EL (cell line): ENCODE measurements at places on chromosomes 5 and 9.

- DNase-seq = no peak
These were observed 60.0 kb downstream of the SNX18 start for GRCh38 chr5:54577528-54577927.

GRCh38 chr9:15416880-15417279 lies 5.8 kb upstream of the SNAPC3 start:
- DNase-seq = peak; percentile 37

- peak; percentile 20 for DNase-seq
These were observed 7.8 kb upstream of the RXRA start for GRCh38 chr9:134318481-134318891.

DNA sequence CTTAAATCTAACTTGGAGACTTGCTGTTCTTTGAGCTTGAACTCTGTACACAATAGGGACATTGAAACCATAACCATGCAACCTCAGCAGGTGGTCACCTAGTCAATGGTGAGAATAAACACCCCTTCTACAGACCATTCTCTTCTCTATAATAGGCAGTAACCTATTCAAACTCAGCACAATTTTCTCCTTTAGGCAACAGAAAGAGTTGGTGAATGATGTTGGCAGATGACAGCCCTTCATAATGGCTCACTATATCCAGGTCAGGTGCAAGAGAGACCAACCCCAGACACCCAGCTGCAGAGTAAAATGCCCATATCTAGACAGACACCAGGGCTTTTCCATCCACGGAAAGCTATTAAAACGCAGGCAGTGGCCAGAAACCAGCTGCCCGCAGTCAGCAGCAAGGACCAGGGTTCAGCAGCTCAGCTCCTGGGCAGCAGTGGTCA lies 106.7 kb downstream of the SERINC5 start:
- no peak for DNase-seq

- peak; percentile 94 for DNase-seq
These were observed 75.9 kb upstream of the PRR16 start for GRCh38 chr5:120388016-120388781.

GRCh38 chr9:110099236-110100095 lies 108.5 kb downstream of the C9orf152 start:
- DNase-seq = peak; percentile 90

DNA sequence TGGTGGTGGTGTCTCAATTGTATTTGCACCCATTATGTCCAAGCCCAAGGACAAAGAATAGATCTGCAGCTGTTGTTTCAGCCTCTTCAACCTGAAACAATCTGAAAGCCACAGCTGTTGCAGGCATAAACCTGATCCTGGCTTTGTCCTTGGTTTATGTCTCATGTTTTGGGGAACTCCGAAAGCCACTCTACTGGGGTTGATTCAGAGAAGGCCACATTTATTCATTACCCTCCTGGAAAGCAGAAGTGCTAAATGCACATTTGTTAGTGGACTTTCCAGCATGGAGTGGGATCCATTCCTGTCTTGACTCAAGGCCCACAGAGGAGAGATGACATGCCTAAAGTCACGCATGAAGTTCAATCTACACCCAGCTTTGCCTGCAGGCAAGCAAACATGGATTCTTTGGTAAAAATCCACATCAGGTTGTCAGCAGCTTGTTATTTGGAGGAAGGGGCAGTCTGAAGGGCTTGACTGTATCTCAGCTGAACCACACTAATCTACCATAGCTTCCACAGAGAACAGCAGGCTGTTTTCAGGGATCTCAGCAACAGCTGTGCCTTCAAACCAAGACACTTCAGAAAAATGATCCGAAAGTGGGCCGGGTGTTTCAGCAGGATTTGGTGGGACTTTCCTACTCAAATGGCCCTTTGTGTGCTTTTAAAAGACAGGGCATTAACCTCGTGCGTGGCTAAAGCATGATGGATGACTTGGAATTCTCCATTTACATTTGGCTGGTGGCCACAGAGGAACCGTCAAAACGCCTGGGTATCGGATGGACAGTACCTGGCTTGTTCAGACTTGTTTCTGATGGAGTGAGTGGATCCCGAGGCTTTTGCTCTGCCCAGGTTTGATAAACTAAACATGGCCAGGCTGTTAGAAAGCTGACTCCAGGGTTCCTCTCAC lies 36.2 kb upstream of the ADAM19 start:
- no peak for DNase-seq

DNA sequence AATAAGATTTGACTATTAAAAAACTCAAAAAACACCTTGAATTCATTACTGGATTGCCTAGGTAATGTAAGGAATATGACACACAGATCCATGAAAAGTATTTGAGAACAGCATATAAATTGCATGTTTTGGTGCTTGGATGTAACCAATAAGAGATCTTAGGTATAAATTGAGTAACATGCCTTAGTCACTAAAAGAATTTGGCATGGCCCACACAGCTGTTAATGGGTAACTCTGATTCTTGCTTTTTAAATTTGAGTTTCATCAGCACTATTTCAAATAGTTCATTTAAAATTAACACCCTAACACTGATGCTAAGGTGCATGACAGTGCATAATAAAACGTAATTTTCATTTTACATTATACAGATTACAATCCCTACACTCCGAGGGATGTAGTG lies 779.3 kb upstream of the WWC1 start:
- no peak for DNase-seq

DNA sequence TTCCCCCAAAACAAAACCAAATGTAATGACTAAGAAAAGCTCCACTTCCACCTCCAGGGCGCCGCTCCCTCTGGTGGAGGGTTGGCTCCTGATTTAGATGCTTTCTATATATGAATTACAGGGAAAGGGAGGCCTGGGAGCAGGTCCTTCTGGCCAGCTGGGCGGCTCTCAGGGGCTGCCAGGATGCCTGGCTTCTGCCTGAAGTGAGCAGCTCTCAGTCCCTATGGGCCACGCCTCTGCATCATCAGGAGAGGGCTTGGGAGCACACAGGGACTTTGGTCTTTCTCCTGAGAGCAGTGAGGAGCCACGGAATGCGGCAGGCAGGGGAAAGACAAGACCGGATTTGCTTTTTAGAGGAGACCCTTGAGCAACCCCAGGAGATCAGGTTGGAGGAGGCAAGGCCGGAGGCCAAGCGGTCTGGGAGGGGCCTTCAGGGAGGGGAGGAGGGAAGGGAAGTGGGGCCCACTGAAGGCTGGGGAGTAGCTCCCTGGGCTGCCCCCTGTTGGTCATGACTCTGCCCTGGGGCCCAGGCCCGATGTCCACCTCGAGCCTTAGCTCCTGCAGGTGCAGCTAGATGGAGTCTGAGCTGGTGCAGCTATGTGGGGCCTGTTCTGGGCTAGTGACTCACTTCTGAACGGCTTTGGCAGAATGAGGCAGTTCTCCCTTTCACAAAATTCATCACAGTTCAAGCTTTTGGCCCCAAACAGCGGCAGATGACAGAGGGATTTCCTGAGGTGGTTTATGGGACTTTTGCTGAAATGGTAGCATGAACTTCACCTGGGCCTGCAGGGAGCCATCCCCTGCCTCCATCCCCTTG lies 11.3 kb upstream of the GRHPR start:
- DNase-seq = peak; percentile 24

GRCh38 chr5:36073595-36074216 lies 7.0 kb upstream of the UGT3A2 start:
- peak; percentile 13 for DNase-seq

- DNase-seq = no peak
These were observed 17.8 kb downstream of the HINT1 start for GRCh38 chr5:131147258-131147657.

GRCh38 chr9:80883426-80883825 lies 805.9 kb downstream of the TLE1 start:
- DNase-seq = no peak

- DNase-seq = peak; percentile 94
These were observed 132.7 kb upstream of the TNC start for GRCh38 chr9:115250621-115251032.

GRCh38 chr5:6565492-6565891 lies 67.4 kb downstream of the NSUN2 start:
- DNase-seq = no peak

DNA sequence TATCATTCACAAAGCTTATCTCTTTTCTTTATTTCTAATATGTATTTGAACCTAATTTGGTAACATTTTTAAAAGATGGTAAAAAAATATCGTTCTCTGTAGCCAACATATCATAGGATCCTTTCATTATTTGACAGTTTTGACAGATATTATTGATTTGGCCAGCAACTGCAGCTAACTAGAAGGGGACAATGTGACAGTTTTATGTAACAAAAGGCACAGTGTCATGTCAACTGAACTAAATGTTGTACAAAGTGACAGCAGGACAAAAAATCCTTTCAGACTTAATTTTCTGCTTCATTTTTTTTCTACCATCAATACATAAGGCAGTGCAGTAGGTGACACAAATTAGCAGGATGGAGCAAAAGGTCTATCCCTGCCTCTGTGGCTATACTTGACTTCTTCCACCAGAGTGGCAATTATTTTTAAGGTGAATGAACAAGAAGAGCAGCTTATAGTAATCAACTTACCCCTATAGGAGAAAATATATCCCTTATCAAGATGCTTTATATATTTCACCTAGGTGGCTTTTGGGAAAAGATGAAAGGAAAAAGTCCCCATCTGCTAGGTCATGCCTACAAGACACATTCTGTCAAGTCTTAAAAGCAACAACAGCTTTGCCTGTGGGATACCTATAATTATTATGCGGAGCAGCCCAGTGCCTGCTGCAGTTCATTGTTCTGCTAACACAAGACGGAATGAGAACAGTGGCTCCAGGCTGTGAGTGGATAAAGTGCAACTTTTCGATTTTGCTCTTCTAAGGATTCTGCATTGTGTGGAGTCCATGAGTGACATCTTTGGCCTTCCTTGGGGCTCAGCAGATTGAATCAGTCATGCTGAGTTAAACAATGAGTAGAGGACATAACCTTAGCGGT lies 694.9 kb downstream of the ISL1 start:
- no peak for DNase-seq

- no peak for DNase-seq
These were observed 27.3 kb downstream of the CPEB4 start for GRCh38 chr5:173915310-173916014.

DNA sequence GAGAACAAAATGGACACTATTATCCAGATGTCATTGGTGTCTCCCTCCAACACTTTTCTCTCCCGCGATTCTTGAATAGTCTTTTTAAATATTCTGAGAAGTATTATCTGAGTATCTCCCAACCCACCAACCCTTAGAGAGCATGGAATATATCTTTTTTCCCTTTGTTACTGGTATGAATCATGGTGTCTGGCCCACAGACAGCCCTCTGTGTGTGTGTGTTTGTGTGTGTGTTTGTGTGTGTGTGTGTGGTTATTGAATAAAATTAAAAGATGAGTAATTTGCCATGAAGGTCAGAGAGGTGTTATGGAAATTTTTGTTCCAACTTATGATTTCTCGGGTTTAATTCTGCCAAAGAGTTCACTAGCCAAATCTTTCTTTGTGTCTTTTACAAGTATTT lies 47.7 kb downstream of the CAMK4 start:
- DNase-seq = no peak

DNA sequence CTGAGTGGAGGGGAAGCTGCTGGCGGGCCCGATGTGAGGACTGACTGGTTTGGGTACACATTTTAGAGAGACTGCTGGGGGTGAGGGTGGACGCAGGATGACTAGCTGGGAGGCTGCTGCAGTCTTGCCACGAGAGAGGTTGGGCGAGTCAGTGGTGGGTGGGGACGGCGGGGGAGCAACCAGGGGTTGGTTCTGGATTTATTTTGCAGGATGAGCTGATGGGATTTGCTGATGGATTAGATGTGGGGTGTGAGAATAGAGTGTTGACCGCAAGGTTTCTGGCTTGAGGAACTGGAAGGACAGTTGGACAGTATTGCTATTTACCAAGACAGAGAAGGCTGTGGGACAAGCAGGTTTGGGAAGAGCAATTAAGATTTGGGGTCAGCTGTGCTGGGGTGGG lies 5.8 kb upstream of the NDST1 start:
- DNase-seq = no peak

DNA sequence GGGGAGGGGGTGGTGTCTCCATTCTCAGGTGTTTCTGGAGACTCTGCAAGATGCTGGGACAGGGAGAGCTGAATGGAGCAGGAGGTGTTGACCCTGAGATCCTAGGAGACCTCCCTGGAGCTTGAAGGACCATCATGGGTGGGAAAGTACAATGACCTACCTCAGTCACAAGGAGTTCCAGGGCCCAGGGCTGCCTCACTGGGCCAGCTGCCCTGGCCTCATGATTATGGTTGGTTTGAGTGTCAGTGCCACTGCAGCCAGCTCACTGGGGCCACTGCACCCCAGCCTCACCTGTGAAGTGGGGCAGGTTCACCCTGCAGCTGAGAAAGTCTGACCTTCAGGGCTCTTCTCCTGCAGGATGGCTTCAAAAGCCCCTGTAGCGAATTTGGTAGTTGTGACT lies 372.5 kb downstream of the IRX2 start:
- DNase-seq = no peak

GRCh38 chr9:71966601-71967000 lies 55.2 kb downstream of the C9orf85 start:
- no peak for DNase-seq

GRCh38 chr9:111898331-111899096 lies 1.9 kb downstream of the UGCG start:
- DNase-seq = no peak

DNA sequence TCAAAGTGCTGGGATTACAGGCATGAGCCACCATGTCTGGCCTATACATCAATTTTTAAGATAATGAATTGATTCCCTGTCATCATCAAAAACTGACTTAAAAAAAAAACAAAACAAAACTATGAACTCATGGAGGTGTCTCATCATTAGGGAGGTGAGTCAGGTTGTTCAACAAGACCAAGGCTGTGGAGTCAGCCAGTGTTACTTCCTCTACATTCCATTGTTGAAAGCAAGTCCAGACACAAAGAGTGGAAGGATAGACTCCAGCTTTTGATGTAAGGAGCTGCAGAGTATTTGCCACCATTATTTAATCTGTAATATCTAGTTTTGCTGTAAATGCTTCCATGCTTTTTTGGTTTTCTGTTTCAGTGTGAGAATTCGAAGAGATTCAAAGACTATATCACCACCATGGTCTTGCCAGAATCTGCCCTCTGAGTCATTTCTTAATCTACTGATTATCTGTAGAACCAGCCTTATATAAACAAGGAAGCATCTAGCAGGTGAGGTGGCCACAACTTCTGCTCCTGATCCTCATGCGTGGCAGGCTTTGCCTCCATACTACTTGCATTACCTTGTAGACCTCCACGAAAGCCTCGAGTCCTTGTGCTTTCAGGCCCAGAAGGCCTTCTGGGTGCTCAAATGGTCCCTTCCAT lies 156.1 kb downstream of the FGF1 start:
- DNase-seq = peak; percentile 72

- peak; percentile 86 for DNase-seq
These were observed 134.8 kb upstream of the RGMB start for GRCh38 chr5:98638701-98639100.

GRCh38 chr5:159010661-159011442 lies 88.9 kb downstream of the EBF1 start:
- DNase-seq = no peak

DNA sequence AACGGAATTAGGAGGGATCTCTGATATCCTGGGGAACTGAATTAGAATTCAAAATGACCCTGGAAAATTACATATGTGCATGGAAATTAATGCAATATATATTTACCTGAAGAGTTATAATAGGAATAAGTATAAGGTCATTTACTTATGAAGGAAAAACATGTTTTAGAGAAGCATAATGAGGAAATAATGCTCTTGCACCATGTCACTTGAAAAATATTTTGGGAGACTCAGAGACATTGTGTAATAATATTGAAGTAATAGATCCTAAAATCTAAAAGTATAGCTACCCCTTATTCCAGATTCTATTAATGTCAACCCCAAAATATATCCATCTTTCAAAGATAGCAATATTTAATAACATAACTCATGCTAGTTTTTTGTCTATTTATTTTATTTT lies 28.4 kb downstream of the SPZ1 start:
- DNase-seq = no peak
